ENCODE measurements at places on chromosomes 1 and 21.

GRCh38 chr1:188065917-188066316 is 1237.2 kb downstream of the PLA2G4A start:
- DNase-seq, result no peak

- DNase-seq, result no peak
Observed at GRCh38 chr1:207745839-207746767, 5.8 kb upstream of the CD46 start.

- no peak for DNase-seq
Observed at GRCh38 chr1:186768906-186769305, 59.8 kb upstream of the PLA2G4A start.

GRCh38 chr21:45040739-45041138 is 33.6 kb upstream of the ADARB1 start:
- DNase-seq, result no peak

GRCh38 chr1:63466759-63467158 is 56.3 kb downstream of the ITGB3BP start:
- DNase-seq, result no peak

GRCh38 chr1:81799939-81800694 is 617 bp upstream of the ADGRL2 start:
- DNase-seq, result peak; percentile 46

- no peak for DNase-seq
Observed at GRCh38 chr21:25581582-25581981, 25.7 kb downstream of the MRPL39 start.

DNA sequence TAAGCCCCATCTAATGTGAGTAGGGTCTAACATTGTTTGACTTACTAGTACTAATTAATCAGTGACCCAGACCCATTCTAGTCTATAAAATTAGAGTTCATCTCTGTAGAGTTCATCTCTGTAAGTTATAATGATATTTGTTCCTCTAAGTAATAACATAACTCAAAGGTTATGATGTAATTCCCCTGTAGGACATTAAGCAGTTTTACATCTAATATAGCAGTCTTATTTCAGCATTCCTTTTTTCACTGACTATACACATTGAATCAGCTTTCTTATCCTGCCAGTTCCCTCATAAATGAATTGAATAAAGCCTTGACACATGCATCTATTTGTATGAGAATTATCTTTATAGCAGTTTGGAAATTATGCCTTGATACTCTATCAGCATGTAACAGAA is 90.9 kb downstream of the SH3GLB1 start:
- DNase-seq, result no peak

DNA sequence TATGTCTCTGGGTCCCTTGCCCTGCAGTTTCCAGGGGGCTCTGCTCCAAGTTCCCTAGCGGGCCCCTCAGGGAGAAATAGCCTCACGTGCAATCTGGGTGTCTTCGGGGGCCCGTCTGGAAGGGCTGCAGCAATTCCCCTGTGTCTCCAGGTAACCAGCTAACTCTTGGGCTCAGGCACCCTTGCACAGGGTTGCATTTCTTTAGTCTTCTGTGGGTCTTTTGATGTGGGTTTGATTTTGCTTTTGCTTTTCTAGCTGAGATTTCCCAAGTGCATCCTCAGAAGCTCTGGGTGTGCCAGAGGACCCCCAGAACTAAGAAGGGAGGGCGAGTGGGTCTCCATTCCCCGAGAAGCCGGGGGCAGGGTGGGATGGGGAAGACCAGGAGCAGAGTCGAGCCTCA is 75.7 kb downstream of the SPSB1 start:
- DNase-seq, result no peak

DNA sequence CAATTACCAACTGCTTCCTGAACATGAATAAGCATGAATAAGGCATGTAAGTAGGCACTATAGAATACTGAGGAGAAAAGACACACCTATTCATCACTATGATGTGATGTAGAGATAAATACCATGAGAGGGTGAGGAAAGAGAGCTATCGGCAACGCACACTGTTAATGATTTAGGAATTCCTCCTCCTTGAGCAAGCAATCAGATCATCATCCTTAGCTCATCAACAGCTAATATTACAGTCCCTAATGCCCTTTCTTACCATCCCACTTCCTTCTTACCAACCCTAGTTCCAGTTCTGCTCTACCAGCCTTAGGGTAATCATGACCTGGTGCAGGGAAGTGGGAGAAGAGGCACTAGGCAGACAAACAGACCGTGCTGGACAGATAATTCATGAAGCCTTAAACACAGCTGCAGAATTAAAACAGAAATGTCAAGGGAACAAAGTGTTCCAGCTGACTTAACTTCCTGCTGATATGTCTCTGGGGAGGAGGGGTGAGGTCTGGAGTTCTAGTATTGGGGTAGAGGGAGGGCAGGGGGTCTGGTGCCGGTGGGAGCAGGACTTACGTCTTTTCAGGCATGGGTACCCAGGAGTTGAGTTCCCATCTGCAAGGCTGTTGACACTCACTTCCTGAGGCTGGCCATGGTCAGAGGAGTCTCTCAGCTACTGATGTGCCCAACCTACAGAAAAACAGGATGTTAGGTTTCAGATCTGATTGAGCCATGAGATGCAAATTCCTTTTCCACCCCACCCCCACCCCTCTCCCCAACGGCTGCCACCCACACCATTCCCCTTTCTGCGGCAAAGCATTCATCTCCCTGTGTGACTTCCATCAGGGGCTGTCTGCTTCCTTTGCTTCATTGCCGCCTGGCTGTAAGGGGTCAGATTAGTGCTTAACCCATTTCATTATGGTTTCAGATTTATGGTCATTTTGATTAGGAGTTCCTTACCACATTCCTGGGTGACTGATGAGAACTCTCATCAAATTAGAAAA is 12.6 kb upstream of the RCSD1 start:
- DNase-seq, result no peak

DNA sequence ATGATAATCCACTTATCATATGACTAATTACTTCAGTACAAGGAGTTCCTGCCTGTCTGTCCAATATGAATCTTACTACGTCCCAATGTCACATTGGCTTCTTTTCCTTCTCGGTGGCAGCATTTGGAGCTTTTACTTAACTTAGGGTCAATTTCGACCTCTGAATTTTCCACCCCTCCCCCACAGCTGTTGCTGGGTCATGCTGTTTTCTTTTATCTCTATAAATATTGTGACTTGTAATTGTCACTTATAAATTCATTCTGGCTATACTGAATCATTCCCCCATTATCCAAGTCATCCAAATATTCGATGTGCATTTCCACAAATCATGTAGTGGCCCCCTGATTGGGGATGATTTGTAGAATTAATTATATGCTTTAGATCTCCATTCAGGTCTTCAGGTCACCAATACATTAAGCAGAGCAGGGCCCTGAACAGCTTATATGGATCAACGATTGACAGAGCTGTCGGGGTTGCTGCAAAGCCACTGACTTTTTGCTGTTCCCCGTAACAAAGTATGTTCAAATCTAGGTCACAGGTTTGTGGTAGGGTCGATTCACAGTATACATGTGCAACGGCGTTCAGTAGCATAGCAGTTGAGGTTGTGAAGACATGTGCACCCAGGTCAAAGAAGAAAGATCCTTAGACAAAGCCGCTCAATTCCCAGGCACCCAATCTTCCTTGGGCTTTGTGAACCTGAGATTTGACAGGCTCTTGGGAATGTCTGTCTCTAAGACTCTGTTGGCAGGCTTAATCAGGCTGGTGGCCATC is 18.3 kb upstream of the RNU1-4 start:
- DNase-seq, result no peak

GRCh38 chr1:7373251-7373650 is 397.8 kb upstream of the VAMP3 start:
- no peak for DNase-seq

DNA sequence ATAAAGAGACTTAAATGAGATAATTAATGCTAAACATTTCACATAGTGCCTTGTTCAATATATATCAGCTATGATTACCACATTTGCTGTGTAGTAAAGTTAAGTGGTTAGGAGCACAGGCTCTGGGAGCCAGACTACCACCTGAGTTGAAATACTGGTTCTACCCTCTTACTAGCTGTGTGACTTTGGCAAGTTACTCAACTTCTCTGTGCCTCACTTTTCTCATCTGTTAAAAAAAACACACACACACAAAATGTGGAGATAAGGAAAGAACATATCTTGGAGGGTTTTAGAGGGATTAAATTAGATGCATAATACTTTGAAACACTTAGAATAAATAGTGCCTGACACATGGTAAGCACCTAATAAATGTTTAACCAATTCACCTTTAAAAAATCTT is 51.8 kb upstream of the NRDC start:
- no peak for DNase-seq

DNA sequence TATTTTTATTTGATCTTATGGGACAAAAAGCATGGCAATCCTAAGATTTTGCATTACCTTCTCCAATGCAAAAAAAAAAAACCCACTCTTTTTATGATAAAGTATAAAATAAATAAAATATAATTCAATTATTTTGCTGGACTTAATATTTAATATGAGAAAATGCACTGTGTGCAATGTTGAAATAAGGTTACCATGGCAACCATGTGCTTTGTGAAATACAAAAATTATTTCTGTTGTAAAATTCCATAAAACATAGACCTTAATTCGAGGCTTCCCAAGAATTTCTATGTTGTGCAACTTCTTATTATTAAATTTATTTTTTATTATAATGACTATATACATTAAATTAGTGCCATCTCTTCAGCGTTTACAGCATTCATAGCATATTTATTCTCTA is 989.5 kb downstream of the MRPL39 start:
- DNase-seq, result no peak

GRCh38 chr21:18041012-18041411 is 203.6 kb upstream of the CHODL start:
- peak; percentile 38 for DNase-seq

DNA sequence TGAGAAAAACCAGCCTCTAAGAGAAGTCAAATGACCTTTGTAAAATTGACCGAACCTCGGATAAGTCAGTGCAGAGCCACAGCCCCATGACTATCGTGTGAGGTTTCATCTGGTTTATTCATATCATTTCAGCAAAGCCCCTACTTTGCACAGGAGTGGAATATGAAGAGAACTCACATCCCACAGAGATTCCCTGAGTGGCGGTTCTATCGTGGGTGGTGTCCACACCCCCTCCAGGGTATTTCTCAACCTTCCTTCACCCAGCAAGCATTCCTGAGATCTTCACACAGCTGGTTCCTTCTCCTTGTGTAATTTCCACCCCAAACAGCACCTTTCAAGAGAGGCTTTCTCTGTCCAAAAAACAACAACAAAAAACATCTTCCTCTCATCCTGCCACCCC is 47.5 kb downstream of the EVA1C start:
- DNase-seq, result no peak

- no peak for DNase-seq
Observed at GRCh38 chr1:204036882-204037655, 35.8 kb upstream of the SOX13 start.

DNA sequence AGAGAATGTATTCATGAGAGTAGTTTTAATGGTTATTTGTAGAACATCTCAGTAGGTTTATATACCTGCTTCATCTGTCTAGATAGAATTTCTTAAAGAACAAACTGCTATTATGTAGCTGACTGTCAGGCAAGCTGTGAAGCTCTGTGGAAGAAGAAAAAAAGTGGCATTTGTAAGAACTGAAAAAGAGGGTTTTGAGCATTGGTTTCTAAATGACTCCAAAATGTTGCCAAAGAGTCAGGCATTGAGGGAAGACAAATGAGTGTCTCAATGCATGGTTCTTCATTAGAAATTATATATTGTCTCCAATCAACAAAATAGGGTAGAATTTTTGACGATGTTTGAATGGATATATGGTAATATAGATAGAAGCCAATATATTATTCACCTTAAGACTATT is 1276.1 kb downstream of the KCNT2 start:
- DNase-seq, result no peak

- DNase-seq, result no peak
Observed at GRCh38 chr1:98556521-98557158, 104.9 kb upstream of the SNX7 start.

GRCh38 chr1:28887835-28888682 is 26.3 kb upstream of the EPB41 start:
- no peak for DNase-seq

DNA sequence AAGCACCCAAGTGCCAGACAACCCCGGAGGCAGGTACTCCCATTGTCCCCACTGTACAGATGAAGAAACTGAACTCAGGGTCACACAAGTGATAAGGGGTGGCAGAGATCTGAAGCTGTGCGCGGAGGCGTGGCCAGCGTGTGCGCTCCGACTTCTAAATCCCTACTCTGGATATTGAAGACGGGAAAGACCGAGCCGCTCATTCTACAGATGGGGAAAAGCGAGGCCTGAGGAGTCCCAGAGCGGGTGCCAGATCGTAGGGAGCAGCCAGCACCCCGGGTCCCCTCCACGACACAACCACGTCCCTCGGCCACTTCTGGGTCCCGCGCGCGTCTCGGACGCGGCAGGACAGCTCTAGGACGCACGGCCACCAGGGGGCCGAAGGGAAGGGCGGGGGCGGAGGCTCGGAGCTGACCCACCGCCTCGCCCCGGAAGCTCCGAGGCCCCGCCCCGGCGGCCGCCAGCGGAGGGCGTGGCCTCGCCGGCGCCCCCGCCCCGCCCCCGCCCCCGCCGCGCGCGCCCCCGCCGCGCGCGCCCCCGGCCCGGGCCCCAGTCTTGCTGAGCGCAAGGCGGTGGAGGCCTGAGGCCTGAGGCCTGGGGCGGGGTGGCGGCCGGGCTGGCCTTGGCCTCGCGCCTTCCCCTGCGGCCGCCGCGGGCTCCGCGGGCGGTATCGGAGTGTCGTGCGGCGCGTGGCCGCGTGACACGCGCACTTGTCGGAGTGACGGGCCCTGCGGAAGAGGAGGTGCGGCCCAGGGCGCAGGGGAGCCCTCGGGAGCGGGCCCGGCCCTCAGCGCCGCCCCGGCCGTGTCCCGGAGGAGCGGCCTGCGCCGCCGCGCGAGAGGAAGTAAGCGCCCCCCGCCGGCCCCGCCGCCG is at the start of gene H6PD:
Gene H6PD, plus strand, starts transcription at position 552 of the 873 bp plus-strand sequence. CDS start 10,161 bp downstream, outside the sequence.
- DNase-seq, result peak; percentile 66

GRCh38 chr1:94876362-94876761 is 50.5 kb downstream of the CNN3 start:
- DNase-seq, result no peak

DNA sequence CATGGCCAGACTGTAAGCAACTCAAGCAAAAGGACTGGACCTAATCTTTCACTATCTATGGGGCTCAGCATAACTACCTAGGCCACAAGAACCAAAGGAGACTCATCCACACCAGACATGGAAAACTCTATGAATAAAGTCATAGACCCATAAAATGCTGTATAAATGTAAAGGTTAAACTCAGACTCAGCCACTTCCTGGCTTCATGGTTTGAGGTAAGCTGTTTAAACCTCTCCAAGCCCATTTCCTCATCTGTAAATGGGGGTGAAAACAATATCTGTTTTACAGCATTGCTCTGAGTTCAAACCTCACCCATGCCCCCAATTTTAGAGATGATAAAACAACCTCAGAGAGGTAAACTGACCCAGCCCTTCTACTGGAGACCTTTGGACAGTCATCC is 4.0 kb upstream of the SMIM12 start:
- DNase-seq, result no peak

DNA sequence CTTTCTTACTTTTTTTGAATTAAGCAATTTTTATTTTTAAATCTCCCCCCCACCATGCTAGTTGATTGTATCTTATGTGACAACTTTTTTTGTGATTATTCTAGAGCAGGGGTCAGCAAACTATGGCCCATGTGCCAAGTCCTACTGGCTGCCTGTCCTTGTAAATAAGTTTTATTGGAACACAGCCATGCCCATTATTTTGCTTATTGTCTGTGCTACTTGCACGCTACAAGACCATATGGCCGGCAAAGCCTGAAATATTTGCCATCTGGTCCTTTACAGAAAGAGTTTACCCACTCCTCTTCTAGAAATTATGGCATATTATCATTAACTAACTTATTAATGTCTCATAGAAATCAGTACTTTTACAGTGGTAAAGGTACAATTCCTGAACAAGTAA is 51.7 kb downstream of the AK5 start:
- DNase-seq, result no peak
